ENCODE measurements at places on chromosomes 5 and 9.
A peak's percentile ranks its signal among the peaks of the same experiment; 100 is the strongest.

DNA sequence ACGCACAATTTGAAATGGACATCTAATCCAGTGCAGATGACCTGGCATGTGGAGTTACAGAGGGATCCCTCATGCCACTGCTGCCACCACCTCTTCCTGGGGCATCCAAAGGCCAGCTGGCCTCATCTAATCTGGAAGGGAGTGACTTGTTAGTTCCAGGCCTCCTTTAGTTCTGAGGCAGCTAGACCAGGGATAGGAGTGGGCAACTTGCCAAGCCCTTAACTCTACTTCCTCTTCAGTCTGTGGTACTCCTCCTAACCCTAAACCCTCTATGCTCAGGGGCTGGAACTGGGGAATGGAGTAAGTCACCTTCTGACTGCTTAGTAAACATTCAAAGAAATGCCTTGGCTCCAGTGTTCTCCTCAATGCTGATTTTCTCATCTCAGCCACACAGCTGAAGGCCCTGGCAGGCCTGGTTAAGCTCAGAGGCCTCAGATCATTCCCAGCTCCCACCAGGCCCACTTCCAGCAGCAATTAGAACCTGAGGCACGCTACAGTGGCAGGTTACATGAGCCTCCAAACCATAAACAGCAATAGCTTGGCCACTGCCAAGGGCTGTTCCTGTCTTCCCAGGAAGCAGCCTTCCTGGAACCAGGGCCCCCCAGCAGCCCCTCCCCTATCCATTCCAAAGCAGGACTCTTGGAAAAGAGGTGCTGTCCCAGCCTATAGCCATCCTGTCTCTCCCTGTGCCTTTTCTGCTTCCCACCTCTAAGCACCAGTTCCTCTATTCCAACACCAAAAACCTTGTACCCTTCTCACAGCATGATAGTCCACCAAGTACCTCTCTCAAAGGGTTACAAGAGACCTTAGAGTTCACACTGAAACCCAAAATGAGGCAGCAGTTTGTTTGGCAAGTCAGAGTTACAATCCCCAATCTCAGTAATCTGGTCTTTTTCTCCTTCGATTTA is 2.0 kb downstream of the EIF4EBP3 start:
- no peak for DNase-seq

- no peak for DNase-seq
Observed at GRCh38 chr9:88287972-88288371, 100.3 kb upstream of the SPIN1 start.

DNA sequence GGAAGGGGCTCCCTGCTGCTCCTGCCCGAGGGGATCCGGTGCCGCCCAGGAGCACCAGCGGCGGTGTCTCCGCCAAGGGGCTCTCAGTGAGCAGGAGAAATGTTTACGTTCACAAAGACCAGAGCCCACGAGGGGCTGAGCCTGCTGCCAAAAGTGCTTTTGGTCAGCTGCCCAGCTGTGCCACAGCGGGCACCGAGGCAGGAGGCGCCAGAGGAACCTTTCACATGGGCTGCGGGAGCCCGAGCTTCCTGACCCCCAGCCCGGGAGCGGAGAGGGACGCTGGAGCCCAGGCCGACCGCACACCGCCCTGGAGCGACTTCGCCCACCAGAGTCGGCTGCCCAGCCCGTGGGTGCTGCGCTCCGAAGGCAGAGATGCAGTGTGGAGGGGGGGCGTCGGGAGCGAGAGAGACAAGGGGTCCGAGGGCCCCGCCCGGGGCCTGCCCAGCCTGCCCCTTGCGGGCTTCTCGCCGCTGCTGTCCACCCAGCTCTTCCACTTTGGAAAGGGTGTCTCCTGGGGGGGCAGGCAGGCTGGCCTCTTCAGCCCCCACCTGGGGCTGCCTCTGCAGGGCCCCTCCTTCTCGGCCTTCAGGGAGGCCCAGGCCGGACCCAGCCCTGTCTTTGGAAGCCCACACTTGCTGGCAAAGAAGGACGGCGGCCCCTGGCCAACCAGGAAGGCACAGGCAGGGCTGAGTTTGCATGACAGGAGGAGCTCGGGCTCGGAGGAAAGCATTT is 7.9 kb downstream of the PPP1R26 start:
- DNase-seq = no peak

DNA sequence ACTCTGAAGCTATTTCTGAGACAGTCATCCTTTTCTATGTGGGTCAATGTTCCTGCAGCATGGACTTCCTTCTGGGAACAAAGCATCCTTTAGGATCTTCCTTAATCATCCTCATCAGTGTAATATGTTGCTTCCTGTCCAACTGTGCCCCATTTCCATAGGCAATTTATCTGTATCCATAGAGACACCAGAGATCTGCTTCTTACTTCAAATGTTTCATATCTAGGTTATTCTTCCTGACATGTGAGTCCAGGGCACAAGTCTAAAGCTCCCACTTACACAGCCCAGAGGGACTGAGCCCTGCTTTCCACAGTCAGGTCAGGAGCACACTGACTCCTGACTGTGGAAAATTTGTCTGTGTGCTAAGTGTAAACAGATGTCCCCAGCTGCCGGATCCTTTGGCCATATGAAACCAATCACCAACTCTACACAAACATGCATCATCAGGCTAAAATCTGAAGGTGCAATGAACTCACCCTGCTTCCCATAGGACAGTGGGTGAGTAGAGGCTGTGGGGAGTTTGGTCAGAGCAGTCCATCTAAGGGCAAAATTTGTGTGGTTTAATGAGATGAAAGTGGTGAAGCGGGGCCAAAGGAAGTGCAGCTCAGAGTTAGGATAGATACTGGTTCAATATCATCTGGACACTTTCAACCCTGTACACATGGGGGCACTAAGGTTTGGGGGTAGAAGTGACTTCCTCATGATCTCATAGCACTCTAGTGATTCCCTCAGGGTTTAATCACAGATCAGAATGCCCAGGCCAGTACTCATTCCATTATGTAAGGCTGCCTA is 85.2 kb upstream of the TNC start:
- no peak for DNase-seq

DNA sequence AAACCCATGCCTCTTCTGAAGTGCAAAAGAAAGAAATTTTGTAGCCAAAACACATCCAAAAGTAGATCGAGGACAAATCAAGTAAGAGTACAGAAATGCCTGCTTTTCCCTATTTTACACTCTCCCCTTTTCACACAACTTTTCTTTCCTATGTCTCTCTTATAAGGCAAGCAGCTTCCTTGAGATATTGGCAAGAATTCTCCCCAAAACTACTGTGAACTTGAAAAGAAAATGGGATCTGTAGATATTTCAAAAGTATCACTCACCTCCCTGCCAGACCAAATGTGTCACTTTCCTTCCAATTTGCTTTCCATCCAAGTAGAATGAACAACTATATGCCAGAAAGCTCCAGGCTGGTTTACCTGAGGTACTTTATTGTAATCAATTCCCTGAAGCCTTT is 47.9 kb upstream of the GABRA6 start:
- no peak for DNase-seq

DNA sequence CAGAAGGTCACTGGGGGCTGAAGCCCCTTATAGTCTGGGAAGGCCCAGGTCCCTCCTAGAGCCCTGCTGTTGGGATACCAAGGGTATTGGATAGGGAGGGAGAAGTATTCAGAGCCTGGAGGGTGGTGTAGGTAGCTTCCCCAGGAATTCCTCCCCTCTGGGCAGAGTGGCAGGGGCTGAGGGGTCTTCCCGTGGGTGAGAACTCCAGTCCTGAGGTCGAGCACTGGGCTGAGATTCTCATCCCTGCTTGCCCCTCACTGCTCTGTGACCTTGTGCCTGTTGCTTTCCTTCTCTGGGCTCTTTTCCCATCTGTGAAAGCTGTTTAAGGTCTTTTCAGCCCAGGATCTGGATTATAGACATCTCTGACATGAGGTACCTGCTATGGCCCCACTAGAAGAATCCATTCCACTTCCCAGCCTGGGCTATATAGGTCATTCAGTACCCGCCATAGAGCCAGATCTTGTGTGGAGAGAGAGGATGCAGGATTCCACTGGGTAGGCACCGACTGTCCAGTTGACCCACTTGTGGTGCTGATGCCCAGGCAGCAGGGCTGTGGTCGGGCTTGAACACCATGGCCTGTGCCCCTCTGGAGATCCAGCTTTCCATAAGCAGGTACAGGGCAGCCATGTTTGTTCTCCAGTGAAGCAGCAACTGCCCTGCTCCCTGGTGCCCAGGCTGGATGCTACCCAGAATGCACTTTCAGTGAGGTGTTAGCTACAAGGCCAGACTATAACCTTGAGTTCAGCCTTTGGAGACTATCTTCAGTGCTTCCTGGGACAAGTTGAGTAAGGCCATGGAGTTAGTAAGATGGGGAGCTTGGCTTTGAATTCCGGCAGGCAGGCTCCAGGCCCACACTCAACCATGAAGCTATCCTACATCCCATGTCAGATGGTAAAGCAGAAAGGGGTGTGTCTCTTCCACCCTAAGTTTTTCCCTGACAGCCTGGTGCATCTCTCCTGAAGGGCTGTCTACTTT is 60.1 kb downstream of the AMBP start:
- DNase-seq = no peak

DNA sequence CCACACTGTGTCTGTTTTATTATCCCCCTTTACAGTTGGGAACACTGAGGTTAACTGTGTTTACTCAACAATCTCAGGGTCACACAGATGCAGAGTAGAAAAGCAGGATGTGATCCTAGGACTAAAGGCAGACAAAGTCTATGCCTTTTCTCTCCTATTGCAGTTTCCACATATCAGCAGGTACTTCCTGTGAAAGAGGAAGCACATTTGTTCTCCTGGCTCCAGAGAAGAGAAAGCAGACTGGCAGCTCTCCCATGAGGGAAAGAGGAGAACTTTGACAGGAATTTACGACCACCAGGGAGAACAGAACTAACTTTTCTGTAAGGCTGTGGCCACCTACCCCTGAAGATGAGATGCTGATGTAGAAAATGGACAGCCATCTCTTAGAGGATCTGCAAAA is 84.2 kb upstream of the TNC start:
- no peak for DNase-seq

DNA sequence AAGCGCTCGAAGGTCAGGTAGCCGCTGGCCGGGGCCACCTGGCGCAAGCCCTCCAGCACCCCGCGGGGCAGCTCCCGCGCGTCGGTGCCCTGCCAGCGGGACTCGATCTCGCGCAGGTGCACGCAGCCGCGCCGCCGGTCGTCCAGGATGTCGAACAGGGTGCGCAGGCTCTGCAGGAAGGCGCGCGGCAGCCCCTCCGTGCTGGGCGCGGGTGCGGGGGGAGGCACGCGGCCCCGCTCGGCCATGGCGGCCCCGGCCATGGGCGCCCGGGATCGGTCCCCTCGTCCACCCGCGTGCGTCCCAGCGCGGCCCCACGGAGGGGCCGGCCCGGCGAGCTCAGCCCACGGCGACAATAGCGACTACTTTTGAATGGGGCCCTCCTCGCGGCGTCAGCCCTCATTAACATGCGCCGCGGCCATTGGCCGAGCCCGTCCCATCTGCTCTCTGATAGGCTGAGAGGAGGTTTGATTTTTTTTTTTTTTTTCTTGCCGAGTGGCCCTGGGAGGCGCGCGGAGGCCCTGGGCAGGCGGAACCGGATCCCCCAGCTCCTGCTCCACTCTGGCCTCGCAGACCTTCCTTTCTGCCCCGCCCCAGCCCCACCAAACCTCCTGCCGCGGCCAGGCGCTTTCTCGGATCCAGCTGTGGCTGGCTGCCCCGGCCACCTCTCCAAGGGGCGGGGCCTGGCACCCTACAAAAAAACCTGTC is at the start of gene SAPCD2:
Gene SAPCD2 (minus strand): TSS at position 357 of the 705 bp plus-strand sequence. CDS start 97 bp downstream, at position 260.
- DNase-seq = peak; percentile 82
